HT1080 (cell line): ENCODE measurements at places on chromosomes 6 and 20.
A peak's percentile ranks its signal among the peaks of the same experiment; 100 is the strongest.

- DNase-seq = no peak
Observed at GRCh38 chr6:12026120-12026519, 14.0 kb downstream of the HIVEP1 start.

- no peak for DNase-seq
Observed at GRCh38 chr6:46381057-46381456, 110.2 kb downstream of the RCAN2 start.

DNA sequence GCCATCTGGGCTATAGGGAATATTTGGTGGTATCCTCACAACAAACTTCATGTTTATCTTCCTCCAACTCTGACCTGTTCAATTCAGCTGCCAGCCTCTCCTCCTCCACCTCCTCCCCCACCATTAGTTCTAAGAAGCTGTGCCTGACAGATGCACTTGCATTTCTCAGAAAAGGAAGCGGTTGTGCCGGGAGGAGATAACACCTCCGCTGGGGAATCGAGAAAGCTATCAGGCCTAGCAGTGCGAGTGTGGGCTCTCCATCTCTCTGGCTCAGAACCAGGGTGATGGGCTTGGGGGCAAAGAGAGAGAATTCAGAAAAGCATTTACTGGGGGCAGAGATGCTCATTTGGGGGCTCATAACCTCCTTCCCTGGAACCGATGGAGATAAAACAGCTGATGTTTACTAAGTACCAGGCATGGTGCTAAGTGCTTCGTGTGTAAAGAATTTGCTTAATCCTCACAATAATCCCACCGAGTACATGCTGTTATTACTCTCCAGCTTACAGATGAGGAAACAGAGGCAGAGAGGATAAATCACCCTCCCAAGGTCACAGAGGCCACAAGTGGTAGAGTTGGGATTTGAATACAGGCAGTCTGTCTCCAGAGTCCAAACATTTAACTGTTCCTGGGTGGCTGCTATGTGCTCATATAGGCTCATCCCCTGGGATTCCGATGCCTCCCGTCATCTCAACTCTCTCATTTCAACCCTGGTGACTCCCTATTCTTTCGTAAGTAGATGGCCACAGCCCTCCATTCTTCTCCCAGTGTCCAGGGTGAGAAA is 38.3 kb downstream of the COX4I2 start:
- peak; percentile 36 for DNase-seq

DNA sequence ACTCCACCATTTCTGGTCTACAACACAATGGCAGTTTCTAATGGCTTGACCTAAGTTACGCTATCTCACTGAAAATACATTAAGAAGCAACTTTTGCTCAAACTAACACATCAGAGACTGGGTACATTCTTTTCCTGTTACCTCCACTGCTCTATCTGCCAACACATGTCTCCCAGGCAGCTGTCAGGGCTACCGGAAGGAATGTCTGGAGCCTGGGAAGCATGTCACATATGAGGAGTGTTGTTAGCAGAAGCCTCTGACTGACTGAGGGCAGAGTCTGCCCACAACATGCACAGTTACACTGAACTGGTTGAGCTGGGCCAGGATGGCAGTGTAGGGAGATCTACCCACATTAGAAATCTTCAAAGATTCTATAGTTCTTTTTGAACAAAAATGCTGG is 264.5 kb downstream of the KIF16B start:
- no peak for DNase-seq
